ENCODE measurements at places on chromosomes 6 and 20.

- DNase-seq = no peak
Measured at GRCh38 chr6:92826633-92827032, 592.7 kb downstream of the EPHA7 start.

GRCh38 chr6:116072368-116072767 is 11.7 kb upstream of the FRK start:
- no peak for DNase-seq

DNA sequence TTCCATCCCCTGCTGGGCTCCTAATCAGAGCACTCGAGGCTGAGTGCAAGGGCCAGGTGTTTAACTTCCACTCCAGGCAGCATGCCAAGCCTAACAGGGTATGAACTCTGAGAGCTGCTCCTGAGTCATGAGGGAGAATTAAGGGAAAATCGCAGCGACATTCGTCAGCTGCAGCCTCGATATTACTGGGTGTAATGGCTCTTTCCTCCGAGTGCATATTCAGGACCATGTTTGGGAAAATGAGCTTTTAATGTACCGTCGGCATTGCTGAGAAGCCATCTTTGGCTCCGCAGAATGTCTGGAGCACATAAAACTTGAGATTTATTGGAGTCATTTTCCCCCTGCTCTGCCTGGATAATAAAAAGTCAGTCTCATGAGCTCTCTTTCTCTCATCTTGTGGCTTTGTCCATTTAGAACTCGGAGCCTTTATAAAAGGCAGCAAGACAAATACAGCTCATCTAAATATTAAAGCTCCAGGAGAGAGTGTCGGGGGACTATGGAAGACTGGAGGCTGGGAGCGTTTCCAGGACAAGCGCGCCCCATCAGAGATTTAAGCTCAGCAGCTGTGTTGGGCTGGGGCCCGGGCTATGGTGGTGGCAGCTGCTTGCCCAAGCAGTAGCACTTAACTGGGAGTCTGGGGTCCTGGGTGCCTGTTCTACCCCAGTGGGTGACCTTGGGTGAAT is 103.7 kb downstream of the TOX2 start:
- DNase-seq = no peak

- DNase-seq = no peak
Measured at GRCh38 chr6:142686507-142686887, 258.5 kb downstream of the HIVEP2 start.

- DNase-seq = no peak
Measured at GRCh38 chr6:54041239-54041638, 70.0 kb upstream of the MLIP start.

DNA sequence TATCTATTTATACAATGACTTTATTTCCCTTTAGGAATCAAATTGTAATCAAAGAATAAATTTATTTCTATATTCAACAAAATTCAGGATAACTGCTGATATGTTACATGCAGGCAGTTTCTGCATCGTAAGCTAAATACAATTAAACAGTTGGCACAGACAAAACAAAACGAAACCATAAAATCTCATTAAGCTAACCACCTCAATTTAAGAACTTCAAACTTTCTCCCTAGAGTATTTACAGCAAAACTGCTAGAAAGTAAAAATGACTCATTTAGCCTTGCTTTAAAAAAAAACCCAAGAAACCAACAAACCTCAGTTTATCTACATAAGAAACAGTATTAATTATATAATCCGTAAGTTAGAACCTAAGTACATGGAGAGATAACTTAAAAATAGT is 17.1 kb downstream of the SSR1 start:
- no peak for DNase-seq

DNA sequence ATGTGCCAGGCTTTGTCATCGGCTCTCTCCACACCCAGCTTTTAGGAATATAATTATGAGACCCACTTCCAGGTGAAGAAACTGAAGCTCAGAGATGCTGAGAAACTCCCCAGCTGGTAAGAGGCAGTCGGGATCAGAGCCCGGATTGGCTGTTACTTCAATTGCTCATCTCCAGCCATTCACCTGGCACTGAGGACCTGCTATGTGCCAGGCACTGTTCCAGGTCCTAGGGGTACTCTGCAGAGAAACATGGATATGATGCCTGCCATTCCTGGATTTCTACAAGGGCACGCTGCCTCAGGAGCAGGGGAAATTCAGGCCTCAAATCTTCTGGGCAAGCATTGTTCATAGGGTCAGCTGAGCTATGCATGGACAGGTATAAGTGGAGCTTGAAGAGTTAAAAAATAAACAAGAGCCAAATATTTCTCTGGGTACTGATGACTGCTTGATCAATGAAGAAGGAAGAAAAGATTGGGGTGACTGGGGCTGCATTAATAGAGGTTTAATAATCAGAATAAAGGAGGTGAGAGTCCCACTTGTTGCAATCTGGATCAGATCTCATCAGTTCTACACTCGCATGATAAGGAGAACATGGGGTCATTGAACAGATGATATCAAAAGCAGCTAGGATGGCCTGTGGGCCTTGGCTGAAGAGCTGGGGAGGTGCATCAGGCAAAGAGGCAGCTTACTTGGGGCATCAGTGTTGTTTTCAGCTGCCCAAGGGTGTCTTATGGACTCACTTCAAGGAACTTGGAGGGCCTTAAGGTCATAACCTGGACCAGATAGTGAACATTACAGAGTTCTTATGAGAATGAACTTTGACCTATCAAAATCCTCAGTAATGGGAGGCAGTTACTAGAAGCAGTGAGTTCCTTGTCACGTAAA is 80.9 kb upstream of the TOX2 start:
- no peak for DNase-seq

DNA sequence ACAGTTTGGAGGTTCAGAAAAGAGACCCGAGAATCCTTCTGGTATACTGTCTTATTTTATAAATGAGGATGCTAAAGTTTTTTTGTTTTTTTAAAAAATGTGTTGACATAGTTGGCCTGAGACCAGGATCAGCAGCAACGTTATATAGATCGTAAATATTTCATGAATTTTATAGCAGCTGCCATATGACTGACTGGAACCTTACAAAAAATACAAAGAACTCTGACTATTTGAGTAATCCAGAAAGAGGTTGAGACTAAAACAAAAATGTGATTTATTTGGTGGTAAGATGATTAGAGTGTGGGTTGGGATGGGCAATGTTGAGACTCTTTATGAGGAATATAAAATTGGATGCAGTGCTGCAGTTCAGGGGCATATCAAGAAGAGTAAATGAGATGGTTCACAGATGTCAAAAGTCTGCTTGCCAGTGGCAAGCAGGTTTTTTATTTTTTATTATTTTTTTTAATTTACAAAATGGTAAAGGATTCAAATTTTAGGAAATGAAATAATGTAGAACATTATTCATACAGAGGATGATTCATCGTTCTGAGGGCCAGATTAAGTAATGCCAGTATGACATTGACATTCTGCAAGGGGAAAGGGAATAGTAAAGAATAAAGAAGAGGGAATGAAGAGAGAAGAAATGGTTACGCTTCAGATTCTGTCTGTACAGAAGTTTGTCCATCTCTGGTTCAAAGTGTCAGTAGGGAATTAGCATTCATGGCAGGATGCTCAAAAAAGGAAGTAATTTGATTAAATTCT is 58.5 kb downstream of the SCAF8 start:
- DNase-seq = no peak

GRCh38 chr6:45026003-45026516 is 302.1 kb upstream of the RUNX2 start:
- DNase-seq = no peak

DNA sequence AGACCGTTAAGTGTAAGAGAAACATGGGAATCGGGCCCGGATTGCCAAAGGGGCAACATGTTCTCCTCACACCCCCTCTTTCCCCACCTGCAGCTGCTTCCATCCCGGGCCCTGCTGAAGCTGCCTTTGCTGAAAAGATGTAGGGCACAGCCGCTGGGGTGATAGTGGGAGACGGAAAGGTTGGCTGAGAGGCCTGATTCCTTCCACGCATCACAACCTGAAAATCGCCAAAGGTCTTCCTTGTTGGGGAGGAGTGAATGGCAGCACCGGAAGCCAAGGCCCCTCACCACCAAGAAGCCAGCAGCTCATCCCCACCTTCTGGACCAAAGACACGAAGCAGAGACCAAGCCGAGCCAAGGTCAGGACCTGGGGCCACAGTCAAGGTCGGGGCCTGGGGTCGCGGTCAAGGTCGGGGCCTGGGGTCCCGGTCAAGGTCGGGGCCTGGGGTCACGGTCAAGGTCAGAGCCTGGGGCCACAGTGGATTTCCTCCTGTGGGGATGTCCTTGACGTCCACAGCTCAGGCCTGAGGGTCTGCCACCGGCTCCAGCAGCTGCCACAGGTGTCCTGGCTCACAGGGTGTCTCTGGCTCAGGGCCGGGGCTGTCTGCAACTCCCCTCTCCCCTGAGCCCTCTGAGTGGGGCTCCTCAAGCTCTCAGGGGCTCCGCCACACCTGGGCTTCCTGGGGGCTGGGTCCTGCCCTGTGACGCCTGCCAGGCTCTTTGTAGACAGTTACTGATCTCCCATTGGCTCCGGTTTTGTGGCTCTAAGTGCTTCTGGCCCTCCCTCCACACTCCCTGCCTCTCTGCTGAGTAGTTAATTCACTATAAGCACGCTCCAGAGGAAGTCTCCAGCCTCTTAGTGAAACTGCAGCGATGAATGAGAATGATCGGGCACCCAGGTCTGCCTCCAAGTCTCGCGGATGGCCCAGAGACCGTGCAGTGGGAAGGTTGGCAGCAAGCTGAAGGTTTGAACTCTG is 5.5 kb upstream of the CHRNA4 start:
- no peak for DNase-seq

- no peak for DNase-seq
Measured at GRCh38 chr6:155706341-155706740, 250.7 kb upstream of the NOX3 start.

GRCh38 chr6:41630069-41630468 is 8.2 kb upstream of the MDFI start:
- DNase-seq = no peak

- DNase-seq = no peak
Measured at GRCh38 chr6:153138930-153139329, 7.8 kb upstream of the RGS17 start.

DNA sequence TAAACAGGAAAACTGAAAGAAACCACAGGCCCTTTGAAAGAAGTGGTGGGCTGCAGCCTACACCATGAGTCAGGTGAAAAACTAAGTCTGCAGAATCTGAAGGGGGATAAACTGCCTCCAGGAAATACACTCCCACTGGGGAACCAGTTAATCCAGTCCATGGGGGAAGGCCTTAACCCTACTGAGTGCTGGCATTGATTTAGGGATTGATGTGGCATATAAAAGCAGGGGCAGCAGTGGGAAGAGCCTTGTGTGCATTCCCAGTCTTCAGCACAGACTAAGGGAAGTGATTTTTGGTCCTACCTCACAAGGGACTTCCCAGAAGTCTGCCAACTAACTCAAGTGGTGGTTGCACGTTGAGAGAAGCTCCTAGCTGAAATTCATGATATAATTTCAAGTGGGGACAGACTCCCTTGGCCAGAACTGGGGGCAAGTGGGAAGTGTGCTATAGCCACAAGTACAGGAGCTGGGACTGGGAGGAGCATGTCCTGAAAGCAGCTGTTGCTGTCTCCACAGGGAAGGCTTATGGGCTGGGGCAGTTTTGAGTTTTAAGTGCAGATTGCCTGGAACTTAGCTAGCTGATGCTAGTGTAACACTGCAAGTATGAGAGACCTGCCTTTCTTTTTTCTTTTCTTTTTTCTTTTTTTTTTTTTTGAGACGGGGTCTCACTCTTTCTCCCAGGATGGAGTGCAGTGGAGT is 31.2 kb downstream of the CITED2 start:
- no peak for DNase-seq

GRCh38 chr6:157068691-157069324 is 254.5 kb downstream of the TMEM242 start:
- no peak for DNase-seq

- no peak for DNase-seq
Measured at GRCh38 chr20:834151-834746, 734 bp downstream of the FAM110A start.

GRCh38 chr6:11653028-11653583 is 115.6 kb downstream of the TMEM170B start:
- DNase-seq = no peak

DNA sequence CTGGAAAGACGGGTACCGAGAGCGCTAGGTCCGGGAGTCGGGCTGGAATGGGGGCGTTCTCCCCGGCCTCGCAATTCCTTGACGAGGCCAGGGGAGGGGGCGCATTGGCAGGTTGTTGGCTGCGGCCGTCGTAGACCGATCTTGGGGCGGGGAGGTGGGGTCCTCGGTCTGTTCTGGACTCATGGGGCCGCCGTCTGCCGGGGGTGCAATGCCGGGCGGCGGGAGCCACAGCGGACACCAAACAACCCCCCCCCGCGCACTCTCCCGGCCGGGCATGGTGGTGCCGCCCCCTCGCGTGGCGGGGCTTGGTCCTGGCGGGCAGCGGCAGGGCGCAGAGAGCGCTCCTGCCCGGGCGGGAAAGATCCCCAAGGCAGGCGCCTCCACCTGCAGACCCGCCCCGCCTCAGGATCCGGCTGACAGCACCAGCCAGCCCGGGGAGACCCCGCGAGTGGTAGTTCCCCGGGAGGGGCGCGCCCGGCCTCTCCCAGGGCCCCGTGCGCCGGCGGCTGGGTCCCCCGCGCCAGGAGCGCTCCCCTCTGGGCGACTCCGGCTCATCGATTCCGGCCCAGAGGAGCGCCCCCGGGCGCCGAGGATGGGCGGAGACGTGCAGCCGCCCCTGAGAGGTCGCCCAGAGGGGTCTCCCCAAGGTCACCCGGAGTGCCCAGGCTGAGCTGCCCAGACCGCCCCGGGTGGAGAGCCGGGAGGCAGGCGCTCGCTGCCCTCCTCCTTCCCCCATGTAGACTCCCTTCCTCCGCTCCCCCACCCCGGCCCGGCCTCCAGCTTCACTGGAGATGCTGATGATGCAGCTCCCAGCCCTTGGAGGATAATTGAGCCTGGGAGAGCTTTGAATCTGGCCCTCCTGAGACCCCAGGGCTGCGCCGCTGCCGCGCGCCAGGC is 709 bp downstream of the PPP1R16B start:
- peak; percentile 31 for DNase-seq

DNA sequence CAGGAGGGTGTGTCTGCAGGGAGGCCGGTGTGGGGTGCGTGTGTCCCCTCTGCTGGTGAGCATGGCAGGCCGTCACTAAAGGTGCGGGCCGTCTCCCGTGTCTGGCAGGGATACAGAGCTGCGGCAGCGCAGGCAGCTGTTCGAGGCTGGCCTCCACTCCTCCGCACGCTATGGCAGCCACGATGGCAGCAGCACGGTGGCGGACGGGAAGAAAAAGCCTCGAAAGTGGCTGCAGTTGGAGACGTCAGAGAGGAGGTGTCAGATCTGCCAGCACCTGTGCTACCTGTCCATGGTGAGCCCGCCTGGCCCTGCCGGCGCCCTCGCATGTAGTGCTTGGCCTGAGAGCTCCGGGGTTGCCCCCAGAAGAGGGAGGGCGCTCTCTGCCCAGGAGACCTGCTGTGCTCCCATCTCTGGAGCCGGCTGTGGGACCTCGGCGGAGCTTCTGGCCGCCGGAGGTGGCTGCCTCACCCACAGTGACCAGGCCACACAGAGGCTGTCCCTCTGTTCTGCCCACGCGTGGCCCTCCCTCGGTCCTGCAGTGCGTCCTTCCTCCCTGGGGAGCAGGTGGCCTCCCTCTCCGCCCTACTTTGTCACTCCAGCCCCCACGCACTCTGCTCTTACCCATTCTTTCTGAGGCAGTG is 149.6 kb downstream of the DTNBP1 start:
- no peak for DNase-seq

DNA sequence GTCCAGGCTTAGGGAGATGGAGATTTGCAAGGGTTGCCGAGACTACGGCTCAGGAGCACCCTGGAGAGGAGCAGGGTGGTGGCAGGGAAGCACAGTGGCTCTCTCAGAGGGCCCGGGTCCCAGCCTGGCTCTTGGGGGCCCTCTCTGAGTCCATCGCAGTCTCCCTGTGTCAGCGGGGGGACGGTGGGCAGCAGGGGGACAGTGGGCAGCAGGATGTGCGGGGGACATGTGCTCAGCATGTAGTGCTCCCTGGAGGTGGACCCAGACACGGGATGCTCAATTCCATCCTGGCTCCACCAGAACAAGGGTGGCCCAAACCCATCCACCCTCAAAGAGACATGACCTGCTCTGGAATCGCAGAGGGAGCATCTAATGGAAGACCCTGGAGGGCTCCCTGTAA is 43.0 kb upstream of the ZBP1 start:
- DNase-seq = no peak
